Fibroblast of skin of right biceps (primary cell): ENCODE measurements at places on chromosomes 3 and 15.

DNA sequence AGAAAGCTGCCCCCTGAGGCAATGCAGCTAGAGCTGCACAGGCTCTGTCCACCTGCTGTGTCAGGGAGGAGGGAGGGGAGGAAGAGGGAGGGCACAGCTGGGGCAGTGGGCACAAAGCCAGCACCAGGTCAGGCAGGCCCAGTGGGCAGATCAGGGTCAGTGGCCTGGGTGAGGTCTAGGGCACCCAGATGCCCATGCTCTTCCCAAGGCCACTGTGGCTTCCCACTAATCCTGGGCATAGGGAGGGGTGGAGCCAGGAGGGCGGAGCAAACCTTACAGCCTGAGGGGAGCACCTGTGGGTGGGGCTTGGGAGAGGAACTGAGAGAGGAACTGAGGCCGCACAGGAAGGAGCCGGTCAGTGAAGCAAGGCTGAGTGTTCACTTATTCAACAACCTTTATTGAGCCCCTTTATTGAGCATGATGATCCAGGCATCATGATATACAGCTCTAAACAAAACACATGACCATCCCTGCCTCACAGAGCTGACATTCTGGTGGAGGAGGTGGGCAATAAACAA lies 55.0 kb downstream of the RHCG start:
- DNase-seq, result no peak

- DNase-seq, result no peak
Measured at GRCh38 chr15:34116620-34117019, 14.7 kb downstream of the PGBD4 start.

DNA sequence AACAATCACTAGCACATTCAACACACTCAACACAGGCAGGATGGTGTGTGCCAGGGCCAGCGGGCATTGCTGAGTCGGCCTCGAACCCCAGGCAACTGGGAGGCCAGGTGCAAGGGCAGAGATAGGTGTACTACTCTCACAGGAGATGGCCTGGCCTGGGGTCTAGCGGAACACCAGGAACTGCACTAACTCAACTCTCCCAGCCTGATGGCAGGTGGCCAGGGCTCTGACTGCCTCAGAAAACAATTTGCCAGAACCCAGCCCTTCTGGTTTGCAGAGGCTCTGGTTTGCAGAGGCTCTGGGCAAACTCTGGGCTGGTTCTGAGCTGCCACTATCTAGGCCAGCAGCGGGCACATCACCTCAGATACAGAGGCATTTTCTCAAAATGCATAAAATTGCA lies 229.2 kb upstream of the CHRNA7 start:
- peak; percentile 22 for DNase-seq

- no peak for DNase-seq
Measured at GRCh38 chr3:124461838-124462632, 268.2 kb upstream of the UMPS start.

DNA sequence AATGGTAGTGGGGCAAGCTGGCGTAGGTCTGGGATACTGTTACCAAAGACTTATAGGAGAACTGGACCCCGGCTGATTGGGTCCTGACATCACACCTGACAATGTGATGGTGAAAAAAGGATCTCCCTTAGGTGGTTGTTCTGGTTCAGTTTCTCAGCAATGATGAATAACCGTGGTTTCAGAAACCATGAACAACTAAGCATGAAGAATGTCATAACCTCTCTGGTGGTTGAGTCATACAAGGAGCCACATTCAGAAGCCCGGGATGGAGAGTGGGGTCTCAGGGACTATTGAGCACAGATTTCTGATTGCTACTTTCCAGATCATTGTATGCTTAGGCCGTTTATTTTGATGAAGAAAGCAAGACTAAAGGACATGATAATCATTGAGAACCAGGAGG lies 17.4 kb downstream of the GPR160 start:
- peak; percentile 57 for DNase-seq

- DNase-seq, result peak; percentile 97
Measured at GRCh38 chr15:78065284-78065872, 12.1 kb downstream of the TBC1D2B start.
